Colonic mucosa (tissue), 4 donors: ENCODE measurements at places on chromosomes 11 and 22. TPM values are rescaled to one million over a fixed set of nuclear protein-coding genes. Genes with fewer than 3 reads are reported as not detected.

DNA sequence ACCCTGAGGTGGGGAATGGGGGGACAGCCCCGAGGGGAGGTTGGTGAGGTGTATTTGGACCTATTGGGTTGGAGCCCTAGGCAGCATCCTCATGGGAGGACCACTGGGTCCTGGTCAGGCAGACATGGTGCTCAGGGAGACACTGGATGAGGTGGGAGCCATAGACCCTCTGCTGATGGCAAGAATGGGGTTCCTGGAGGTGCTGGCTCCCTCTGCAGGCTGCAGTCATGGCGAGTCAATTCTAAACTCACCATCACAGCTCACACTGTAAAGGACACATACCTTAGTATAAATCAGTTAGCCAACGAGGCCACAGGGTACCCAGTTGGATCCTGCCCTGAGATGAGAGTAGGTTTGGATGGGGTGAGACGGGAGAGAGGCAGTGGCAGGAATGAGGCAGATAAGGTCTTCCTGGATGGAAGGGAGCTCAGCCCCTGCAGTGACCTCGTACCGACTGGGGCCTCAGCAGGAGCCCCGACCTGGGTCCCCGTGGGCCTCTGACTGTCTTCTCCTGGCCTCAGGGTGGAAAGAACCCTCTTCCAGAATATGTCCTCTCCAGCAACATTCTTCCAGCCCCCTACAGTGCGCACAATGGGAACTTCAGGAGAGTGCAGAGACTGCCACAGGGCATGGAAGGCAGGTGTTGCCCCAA is 1.7 kb upstream of the GAB4 start:
- no peak for DNase-seq

GRCh38 chr11:118910309-118911112 is 15.2 kb downstream of the BCL9L start:
- DNase-seq: no peak

DNA sequence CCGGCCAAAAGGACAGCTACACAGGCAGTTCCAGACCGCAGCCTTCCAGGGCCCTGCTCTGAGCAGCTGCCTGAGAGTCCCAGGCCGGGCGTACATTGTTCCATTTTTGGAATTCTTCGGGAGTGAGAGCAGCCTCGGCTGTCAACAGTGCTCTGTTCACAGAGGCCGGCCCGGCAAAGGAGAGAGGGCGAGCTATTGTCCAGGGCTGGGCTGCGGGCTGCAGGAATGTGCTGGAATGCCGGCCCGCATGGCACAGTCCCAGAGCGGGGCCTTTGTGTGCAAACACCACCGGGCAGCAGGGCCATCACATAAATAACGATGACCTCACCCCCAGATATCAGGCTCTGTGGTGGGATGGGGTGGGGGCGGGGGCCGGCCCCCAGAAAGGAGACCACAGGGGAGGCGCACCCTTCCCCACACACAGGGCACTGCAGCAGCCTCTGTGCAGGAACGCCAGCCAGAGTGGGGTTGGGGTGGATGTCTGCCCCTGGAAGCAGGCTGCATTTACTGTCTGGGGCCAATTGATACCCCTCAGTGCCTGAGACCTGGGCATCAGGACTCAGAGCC is 15.8 kb downstream of the LINC01488 start:
- no peak for DNase-seq

DNA sequence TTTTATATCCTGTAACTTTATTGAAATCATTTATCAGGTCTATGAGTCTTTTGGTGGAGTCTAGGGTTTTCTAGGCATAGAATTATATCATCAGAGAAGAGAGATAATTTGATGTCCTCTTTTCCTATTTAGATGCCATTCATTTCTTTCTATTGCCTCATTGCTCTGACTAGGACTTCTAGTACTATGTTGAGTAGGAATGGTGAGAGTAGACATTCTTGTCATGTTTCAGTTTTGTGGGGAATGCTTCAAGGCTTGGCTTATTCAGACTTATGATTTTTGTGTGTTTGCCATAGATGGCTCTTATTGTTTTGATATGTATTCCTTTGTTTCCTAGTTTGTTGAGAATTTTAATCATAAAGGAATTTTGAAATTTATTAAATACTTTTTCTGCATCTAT is 1078.3 kb downstream of the FAM181B start:
- DNase-seq: no peak

GRCh38 chr11:118618115-118618990 is 10.9 kb downstream of the PHLDB1 start:
- DNase-seq: peak; percentile 55

GRCh38 chr11:26777372-26777808 is 55.5 kb upstream of the SLC5A12 start:
- no peak for DNase-seq

- peak; percentile 82 for DNase-seq
Measured at GRCh38 chr11:575313-575995, 816 bp upstream of the PHRF1 start.

The EML3 gene
- 37.5 TPM for total RNA-seq

The SLC5A4 gene
- not detected for total RNA-seq
